ENCODE measurements at places on chromosomes 12 and 14.

DNA sequence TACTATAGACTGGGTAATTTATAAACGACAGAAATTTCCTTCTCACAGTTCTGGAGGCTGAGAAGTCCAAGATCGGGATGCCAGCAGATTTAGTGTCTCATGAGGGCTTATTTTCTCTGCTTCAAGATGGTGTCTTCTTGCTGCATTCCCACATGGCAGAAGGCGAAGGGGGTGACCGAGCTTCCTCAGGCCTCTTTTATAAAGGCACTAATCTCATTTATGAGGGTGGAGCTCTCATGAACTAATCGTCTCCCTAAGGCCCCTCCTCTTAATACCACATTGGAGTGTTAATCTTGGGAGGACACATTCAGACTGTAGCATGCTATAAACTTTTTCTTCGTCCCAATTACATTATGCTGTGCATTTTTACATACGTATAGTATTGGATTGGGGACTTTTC lies 200.4 kb upstream of the ARHGAP5 start:
- no peak for DNase-seq

- no peak for DNase-seq
Observed at GRCh38 chr12:56658921-56659320, 13.1 kb upstream of the ATP5F1B start.

DNA sequence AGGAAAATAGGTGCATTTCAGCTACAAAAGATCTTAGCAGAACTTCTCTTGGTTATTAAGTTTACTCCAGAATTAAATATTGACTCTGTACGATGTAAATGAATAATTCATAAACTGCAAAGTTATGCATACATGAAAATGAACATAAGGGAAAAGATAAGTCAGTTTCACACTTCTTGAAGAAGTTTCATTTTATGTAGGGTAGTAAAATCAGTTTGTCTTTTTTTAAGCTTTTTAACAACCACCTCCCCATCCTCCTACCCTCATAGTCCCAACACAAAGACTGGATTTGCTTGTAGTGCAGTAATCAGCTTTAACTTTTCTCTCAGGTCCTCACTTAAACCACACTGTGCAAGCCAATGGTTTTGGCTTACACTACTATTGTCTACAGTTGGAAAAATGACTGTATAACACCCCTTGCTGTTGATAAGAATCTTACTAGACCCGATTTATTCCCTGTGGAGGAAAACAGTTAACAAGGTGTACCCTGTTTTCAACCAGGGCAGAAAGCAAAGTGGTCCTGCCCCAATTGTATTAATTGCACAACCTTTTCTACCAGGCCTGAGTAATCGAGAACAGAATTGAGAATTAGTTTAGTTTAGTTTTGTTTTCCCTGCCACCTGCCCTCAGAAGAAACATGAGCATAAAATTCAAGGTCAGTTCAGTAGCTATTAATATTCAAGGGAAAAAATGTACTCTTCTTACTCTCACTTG lies 44.1 kb downstream of the NIN start:
- DNase-seq = no peak

- no peak for DNase-seq
Observed at GRCh38 chr12:109532721-109533486, 40.4 kb downstream of the MMAB start.

- no peak for DNase-seq
Observed at GRCh38 chr12:12017798-12018197, 52.9 kb upstream of the BCL2L14 start.

- no peak for DNase-seq
Observed at GRCh38 chr12:121723200-121723599, 10.6 kb downstream of the TMEM120B start.

Measured in GM04504 (cell line).